Pulmonary artery endothelial cell (primary cell): ENCODE measurements at places on chromosomes 4 and X. TPM values are rescaled to one million over a fixed set of nuclear protein-coding genes. Genes with fewer than 3 reads are reported as not detected.
A peak's percentile ranks its signal among the peaks of the same experiment; 100 is the strongest.

DNA sequence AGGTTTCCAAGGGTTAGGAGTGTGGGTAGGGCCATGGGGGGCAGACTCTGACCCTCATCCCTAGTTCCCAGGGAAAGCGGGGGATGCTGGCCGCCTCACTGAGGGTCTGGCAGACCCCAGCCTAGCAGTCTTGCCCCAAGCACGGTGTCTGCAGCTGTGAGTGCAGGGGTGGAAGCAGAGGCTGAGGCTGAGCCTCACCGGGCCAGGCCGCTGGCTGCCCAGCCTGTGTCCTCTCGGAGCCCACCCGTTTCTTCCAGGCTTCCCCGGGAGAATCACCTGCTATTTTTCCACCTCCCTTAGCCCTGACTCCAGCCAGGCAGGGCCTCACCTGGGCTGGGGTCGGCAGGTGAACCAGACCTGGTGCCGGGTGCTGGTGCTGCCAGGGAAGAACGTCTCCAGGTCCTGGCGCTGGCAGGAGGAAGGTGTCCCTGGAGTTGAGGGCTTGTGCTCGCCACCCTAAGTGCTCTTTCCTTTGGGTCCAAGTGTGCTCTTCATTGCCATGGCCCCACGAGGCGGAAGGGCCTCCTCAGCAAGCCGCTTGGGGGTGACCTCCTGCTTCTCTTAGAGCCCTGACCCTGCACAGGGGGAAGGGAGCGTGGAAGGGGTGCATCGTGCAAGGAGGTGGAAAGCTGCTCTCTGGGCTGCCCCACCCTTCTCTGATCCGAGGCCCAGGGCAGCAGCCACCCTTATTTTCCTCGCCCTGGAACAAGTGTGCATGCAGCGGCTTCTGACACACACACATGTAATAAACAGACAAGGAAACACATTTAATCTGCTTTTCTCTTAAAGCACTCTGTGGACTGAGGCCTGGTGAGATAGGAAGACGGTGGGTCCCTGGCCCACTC lies 112.7 kb downstream of the FAM53A start:
- no peak for DNase-seq

DNA sequence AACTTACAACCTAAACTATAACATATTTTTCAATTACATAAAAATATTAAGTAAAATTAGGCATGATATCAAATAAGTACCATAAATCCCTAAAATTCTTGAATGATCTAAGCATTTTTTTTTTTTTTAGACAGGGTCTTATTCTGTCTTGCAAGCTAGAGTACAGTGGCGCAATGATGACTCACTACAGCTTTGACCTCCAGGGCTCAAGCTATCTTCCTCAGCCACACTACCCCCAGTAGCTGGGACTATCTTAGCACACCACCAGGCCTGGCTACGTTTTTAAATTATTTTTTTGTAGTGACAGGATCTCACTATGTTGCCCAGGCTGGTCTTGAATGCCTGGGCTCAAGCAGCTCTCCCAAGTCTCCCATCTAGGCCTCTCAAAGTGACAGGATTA lies 1042.3 kb downstream of the FSTL5 start:
- no peak for DNase-seq

- DNase-seq, result no peak
These were observed 45.2 kb upstream of the SLC39A8 start for GRCh38 chr4:102390438-102390837.

GRCh38 chr4:74964311-74964710 lies 31.4 kb downstream of the PARM1 start:
- DNase-seq, result no peak

DNA sequence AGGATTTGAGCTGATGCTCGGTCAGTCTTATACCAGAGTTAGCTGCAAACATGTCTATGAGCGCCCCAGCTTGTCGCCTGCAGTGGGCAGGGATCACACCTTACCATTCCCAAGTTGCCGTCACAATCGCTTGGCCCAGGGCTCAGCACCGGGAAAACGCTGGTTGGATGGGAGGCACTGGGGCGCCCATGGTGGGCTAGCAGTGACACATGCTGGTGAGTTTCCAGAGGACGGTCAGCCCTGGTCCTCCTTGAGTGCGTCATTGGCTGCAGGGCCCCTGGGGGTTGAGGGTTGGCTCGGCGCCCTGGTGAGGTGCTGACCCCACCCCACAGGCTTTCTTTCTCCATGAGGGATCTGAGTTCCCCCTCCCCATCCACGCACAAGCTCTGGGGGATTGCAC lies 50.4 kb downstream of the SORCS2 start:
- no peak for DNase-seq

DNA sequence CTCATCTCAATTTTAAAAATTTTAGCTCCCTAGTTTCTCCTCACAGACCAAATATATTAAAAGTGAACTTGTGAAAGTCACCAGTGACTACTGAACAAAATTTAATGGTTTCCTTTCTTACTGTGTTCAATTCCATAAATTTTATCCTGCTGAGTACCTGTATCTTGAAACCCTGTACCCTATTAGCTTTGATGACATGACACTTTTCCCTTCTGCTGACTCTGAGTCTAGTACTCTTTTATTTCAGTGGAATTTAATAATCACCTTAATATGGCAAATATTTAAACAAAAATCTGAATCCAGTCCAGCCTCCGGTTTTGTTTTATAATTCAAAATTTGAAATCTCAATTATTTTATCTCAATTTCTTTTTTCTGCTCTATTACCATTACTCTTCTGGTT lies 203.1 kb upstream of the NUDT6 start:
- no peak for DNase-seq

GRCh38 chrX:124736553-124737270 lies 390.3 kb downstream of the SH2D1A start:
- no peak for DNase-seq

DNA sequence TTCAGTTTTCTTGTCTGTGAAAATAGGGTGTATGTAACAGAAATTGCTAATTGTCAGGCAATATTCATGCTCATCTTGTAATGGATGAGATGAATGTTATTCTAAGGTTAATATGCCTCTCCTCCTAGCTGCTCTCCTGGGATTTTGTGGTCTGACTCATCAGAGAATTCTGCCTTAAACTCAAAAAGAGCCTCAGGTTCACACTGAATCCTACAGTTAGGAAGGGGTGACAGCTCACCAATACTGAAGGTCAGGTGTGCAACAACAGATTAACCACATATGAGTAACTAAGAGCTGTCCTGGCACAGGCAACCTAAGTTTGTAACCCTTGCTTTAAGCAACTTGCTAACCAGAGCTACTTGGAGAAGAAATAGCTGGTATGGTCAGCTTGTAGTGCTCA lies 197.7 kb downstream of the SPATA18 start:
- no peak for DNase-seq

DNA sequence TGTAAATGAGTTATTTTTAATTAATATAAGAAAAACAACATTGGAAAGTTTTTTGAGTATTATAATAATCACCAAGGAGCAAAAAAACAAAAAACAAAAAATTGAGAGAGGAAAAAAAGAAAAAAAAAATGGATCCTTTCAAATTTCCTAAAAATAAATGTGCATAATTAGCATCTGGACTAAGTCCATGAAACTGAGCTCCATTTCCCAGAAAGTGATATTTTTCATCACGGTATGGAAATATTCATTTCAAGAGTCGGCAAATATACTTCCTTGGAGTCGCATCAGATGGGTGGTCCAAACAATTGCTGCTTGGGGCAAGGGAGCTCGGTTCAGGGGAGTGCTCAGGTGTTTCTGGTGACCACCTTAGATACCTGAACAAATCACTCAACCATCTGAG lies 305.1 kb downstream of the LDB2 start:
- DNase-seq, result no peak

GRCh38 chr4:3873408-3874027 lies 107.3 kb downstream of the ADRA2C start:
- DNase-seq, result no peak

DNA sequence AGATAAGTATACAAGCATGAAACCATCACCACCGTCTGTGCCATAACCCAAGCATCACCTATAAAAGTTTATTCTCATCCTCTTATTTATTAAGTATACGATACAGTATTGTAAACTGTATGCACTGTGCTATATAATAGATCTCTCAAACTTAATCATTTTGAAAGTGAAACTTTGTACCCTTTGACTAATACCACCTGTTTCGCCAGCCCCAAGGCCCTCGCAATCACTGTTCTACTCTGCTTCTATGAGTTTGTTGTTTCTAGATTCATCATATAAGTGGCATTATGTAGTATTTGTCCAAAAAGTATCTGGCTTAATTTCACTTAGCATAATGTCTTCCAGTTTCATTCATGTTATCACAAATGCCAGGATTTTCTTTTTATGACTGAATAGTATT lies 72.1 kb upstream of the DOCK11 start:
- DNase-seq, result no peak

GRCh38 chr4:181077341-181077740 lies 1165.9 kb upstream of the TENM3 start:
- DNase-seq, result no peak

DNA sequence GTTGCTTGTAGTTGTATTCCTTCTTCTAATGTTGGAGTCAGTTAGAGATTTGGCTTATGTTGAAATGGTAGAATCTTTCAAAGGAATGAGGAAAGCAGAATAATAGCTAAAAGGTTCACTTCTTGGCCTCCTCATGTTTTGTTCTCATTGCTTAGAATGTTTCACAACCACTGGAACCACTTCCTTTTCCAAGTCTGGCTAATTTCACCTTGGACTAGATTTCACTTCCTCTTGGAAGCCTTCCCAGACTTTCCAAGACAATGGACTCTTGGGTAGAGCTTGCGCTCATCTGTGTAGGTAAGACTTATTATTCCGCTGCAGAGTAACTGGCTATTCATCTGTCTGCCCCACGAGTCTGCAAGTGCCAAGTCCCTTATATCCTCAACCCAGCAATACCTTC lies 8.3 kb downstream of the SPATA18 start:
- DNase-seq, result peak; percentile 77

The WDFY3 gene
- 95.5 and 129 TPM in 2 replicates for total RNA-seq
